ENCODE measurements at places on chromosomes 2 and 18. TPM values are rescaled to one million over a fixed set of nuclear protein-coding genes. Genes with fewer than 3 reads are reported as not detected.

The ZNF521 gene
- total RNA-seq: 15.4 TPM

The CARF gene
- 3.6 TPM for total RNA-seq

The PDE11A gene
- not detected for total RNA-seq

The ATP8B1 gene
- 10.9 TPM for total RNA-seq

The CHST10 gene
- 19.7 TPM for total RNA-seq

The TTC32 gene
- total RNA-seq: 7.4 TPM

The SLC5A7 gene
- total RNA-seq: not detected

The POMC gene
- 5.6 TPM for total RNA-seq

The NCKAP1 gene
- 101 TPM for total RNA-seq

The GKN1 gene
- total RNA-seq: not detected

The C2orf81 gene
- 2.1 TPM for total RNA-seq

The IL36RN gene
- total RNA-seq: not detected

The ERFE gene
- 2.4 TPM for total RNA-seq

The AGXT gene
- not detected for total RNA-seq

The ELMOD3 gene
- total RNA-seq: 7.1 TPM

All from epithelial cell of alveolus of lung (primary cell).